Ovary (tissue), 10 donors: ENCODE measurements at places on chromosomes 5 and 9. TPM values are rescaled to one million over a fixed set of nuclear protein-coding genes. Genes with fewer than 3 reads are reported as not detected.
A peak's percentile ranks its signal among the peaks of the same experiment; 100 is the strongest.

DNA sequence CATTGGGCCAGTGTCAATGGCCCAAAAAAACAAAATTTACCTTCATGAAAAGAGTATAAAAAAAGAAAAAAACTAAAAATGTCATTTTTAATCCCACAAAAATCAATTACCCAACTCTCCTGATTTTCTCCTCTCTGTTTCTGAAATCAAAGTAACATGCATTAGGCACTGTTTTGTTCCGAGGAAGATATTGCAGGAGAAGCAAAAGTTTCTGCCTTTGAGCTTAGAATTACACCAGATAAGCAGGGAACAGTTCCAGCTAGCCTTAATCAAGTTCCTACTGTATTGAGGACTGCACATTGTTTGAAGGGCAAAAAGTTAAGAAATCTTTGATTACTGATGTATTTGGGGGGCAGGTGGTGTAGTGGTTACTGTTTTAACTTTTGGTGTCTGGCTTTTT, 1.1 kb upstream of the PRKAA1 start:
- DNase-seq: no peak

DNA sequence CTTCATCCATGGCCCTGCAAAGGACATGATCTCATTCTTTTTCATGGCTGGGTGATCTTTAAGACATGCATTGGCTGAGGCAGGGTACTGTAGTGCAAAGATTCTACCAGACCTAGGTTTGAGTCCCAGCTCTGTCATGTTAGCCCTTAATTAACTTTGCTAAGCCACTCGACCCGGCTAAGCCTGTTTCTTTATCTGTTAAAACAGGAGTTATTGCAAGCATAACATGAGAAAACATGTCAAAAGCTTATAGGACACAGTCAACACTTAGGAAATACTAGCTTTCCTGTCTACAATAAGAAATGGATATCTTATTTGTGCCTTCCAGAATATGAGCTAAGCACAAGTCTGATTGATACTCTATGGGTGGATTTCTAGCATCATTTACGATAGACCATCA, 92.6 kb downstream of the RASEF start:
- no peak for DNase-seq

GRCh38 chr9:125440411-125440810, 178.8 kb downstream of the GAPVD1 start:
- DNase-seq: no peak

DNA sequence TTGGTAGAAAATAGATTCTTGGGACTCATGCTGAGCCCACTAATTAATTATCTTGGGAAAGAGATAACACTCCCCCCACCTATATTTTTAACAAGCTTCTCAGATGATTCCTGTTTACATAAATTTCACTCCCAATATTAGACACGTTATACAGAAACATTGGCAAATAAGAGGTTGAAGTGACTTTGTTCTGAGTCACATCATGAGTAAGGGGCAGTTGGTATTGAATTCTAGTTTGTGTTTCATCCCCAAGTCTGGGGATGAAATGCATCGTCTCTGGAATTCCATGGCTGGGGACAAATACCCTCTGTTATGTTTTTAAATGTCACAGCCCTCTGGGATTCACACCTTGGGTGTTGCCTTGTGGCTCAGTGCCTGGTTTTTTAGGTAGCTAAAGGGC, 41.0 kb downstream of the BASP1 start:
- DNase-seq: no peak

SNX18 gene
- total RNA-seq: 41.5 TPM

GRCh38 chr5:161034451-161034850, 182.4 kb upstream of the ATP10B start:
- no peak for DNase-seq

MRNIP gene
- 46.2 TPM for total RNA-seq

AFAP1L1 gene
- total RNA-seq: 15.9 TPM

- no peak for DNase-seq
These were observed 5.4 kb downstream of the RAD17 start for GRCh38 chr5:69374911-69375446.

- DNase-seq: no peak
These were observed 95.3 kb downstream of the ZNF608 start for GRCh38 chr5:124650951-124651662.

DNA sequence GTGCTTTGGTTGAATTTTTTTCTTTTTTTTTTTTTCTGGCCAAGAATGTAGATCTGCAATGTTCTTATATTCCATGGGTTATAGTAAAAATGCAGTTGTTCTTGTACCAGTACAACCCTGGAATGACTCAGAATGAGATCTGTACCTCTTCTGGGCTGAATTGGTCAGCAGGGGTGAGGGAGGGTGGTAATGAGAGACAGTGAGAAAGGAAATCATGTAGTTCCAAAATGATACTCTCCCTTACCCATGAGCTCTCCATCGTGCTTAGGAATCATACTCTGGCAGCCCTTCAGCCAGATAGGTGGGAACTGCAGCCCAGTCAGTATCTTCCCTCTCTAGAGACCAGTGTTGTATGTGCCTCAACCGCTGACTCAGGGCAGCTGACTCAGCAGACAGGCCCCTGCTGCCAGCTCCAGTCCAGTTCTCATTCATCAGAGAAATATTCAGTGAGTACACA, 2.1 kb upstream of the GLIS3 start:
- DNase-seq: peak; percentile 61

SLC27A4 gene
- total RNA-seq: 17.3 TPM

- DNase-seq: no peak
These were observed 231.3 kb upstream of the TYRP1 start for GRCh38 chr9:12461763-12462460.

- DNase-seq: no peak
These were observed 147.0 kb downstream of the SPOCK1 start for GRCh38 chr5:137352095-137352494.

DNA sequence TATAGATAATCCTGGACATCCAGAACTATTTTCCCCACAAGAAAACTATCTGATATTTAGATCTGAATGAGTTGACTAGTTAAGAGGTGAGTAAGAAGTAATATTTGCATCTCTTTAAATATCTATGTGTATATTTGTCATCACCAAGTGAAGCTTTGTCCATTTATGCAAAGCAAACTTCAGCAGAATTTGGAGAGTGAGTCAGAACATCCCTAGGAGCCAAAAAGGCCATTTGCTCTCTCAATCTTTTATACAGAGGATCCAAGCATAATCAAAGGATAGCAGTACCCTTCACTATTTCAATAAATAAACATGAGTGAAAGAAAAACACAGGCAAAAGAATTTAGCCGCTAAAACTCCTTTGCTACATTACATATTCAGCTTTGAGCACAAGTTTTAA, 454.4 kb downstream of the NR2F1-AS1 start:
- DNase-seq: no peak

DNA sequence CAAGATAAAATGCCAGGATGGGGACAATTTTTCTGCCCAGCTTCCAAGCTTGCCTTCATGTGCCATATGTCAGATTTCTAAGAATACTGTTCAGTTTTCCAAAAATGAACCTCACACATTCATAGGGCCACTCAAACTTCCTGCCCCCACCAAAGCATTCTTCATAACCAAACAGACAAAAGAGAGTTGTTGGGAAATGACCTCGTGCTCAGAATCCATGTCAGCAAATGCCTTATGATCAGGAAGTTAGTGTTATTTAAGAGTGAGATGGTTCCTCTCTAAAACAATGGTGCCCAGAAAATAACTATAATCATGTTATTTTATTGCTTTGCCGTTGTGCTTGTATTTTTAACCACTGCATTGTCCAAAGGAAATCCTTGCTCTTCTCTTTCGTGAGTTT, 208.2 kb downstream of the ZNF608 start:
- DNase-seq: no peak

GRCh38 chr9:95854386-95855020, 21.0 kb upstream of the ERCC6L2 start:
- DNase-seq: no peak

DNA sequence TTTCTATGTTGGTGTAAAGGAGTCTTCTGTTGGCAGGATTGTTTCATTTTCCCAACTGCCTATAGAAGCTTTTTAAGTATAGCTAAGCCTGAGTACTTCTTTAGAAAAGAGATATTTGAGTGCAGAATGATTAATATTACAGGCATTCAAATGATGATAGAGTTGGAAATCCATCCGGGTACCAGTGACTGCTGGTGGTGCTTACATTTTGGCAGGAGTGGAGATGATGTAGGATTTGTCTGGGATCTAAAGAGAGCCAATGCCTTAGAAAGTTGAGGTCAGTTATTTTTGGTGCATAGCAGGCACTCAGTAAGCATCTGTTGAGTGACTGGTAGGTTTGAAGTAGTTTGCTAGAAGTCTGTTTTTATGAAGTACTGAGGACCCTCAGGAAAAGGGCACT, 433.5 kb downstream of the DMAC1 start:
- DNase-seq: no peak

DNA sequence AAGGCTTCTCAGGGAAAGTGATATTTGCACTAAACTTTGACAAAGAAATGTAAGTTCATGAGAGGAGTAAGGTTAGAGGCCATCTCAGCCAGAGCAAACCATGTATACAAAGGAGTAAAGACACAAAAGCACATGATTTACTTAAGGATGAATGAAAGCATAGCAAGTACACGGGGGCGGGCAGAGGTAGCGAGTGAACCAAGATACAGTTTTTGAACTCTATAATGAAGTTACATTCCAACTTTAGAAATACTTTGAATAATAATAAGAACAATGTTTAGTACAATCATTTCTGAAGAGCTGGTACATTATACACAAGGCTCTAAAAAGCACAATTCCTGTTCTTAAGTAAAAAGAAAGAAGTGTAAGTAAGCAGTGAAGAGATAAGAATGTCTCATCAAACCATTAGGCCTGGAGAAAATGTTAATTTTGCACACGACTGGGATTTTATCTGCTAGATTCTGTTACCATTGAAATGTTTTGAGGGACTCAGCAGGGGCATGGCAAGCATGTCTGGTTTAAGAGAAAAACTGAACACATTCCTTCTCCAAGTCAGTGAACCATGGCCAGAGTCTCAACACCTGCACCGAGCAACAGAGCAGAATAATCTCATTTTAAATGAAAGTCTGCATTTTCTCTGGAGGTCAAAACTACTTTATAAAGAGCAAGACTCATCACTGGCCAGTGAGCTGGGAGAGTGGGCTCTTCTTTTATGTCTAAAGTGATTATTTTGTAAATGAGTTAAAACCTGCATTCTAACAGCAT, 147.6 kb upstream of the TRPM3 start:
- no peak for DNase-seq

EQTN gene
- 0.86 TPM for total RNA-seq

MARCHF11 gene
- not detected for total RNA-seq

- no peak for DNase-seq
These were observed 18.7 kb upstream of the PIK3R1 start for GRCh38 chr5:68196876-68197275.

GRCh38 chr5:10233011-10233410, 16.7 kb downstream of the ATPSCKMT start:
- no peak for DNase-seq

PRR16 gene
- 11.0 TPM for total RNA-seq

- DNase-seq: no peak
These were observed 52.5 kb downstream of the NUP214 start for GRCh38 chr9:131177898-131178297.
